ENCODE measurements at places on chromosomes 12 and 14. TPM values are rescaled to one million over a fixed set of nuclear protein-coding genes. Genes with fewer than 3 reads are reported as not detected.

Gene KRT72
- not detected for total RNA-seq

Gene NPFF
- total RNA-seq, result not detected

Gene RNF41
- total RNA-seq, result 30.8 TPM

Gene RDH16
- total RNA-seq, result 0.52 TPM

Gene RTN1
- 2.6 TPM for total RNA-seq

Gene MAP1LC3B2
- total RNA-seq, result not detected

Gene TOMM20L
- total RNA-seq, result not detected

Gene TDRD9
- 0.52 TPM for total RNA-seq

Gene SERPINA3
- total RNA-seq, result not detected

Gene PLEKHH1
- 1.6 TPM for total RNA-seq

Gene PLA2G1B
- total RNA-seq, result not detected

Gene PRKCH
- 32.4 TPM for total RNA-seq

Gene GLIPR1L1
- not detected for total RNA-seq

Gene CD163
- total RNA-seq, result 23.0 TPM

Gene EXOC3L4
- total RNA-seq, result 0.52 TPM

Gene CCDC175
- not detected for total RNA-seq

Gene CLEC2A
- total RNA-seq, result not detected

Gene SCN8A
- 0.52 TPM for total RNA-seq

Gene EGLN3
- 60.0 TPM for total RNA-seq

Gene PRB2
- total RNA-seq, result not detected

Gene ARG2
- total RNA-seq, result 1.0 TPM

Measured in skeletal muscle tissue (tissue), 5 donors.